ENCODE measurements at places on chromosomes 7 and 10.

- DNase-seq, result no peak
These were observed 55.5 kb upstream of the SYPL1 start for GRCh38 chr7:106167439-106168136.

GRCh38 chr7:25615593-25615992 is 387.3 kb upstream of the NPVF start:
- no peak for DNase-seq

- DNase-seq, result no peak
These were observed 99.3 kb upstream of the DDC start for GRCh38 chr7:50664461-50664922.

DNA sequence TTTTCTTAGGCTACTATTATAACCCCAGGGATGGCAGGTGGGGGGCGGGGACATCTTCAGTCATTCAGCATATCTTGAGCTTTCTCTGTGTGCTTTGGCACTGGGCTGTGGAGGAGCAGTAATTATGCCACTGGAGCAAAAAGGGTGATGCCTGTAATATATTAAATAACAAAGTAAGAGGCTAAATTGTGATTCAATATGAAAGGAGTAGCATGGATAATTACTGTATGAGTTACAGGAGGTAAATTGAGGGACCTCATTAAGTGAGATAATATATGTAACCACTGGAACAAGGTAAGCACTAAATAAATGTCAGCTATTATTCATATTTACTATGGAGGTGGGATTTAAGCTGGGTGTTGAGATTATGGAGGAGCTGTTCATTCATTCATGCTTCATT is 3.3 kb upstream of the STN1 start:
- DNase-seq, result no peak

DNA sequence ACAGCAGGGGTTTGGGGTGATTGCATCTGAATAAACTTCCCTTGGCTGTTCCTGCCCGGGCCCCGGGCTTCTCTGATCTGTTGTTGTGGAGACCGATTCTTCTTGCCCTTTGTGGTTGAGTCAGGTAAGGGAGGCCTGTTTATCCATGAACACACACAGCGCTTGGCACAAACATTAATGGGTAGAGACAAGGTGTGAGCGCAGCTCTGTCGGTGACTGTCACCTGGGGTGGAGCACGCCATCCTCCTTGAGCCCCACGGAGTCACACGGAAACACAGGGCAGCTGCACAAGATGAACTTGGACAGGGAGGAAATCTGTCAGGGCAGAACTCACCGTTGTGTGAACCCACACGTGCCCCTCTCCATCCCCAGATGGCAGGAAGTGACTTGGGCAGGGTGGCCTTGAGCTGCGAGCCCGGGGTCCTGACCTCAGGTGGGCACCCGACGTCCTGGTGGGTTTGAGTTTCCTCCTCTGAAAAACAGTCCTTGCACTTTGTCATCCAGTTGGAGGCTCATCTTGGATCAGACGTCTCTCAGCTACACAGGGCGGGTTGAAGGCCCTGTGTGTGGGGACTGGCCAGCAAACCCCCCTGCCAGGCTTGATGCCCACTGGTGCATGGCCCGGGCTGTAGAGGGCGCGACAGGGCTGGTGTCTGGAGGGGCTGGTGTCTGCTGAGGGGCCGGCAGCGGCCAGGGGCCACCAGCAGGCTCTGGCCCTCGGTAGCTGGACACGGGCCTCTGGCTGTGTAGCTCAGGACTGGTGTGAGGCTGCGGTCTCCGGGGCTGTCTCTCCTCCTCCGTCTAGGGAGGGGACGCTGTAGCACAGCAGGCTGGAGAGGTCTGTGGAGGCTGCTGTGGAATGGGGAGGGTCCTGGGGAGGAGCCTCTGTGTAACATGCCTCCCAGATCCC is 24.2 kb upstream of the SHH start:
- no peak for DNase-seq

GRCh38 chr10:132482090-132482800 is 55.3 kb upstream of the INPP5A start:
- no peak for DNase-seq

GRCh38 chr7:69411018-69411417 is 187.3 kb upstream of the AUTS2 start:
- DNase-seq, result no peak

GRCh38 chr7:157077021-157077420 is 61.7 kb upstream of the UBE3C start:
- DNase-seq, result no peak

GRCh38 chr10:132065491-132066105 is at the start of gene JAKMIP3:
Gene JAKMIP3, plus strand, starts transcription at chr10:132065946. Its CDS starts 38,863 bp downstream, at chr10:132104809.
- no peak for DNase-seq

DNA sequence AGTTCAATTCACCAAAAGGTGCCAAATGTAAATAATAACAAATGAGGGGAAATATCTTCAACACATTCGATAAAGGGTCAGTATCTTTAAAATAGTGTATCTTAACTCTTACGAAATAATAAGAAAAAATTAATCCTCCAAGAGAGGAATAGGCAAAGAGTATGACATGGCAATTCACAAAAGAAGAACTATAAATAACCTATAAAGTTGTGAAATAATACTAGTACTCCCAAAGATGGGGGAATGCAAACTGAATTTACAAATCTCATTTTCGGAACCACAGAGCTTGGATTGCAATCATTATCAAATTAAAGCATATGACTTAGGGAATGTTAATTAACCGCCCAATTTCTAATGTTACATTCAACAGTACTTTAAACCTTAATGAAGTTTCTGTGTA is 78.2 kb upstream of the TARP start:
- no peak for DNase-seq

DNA sequence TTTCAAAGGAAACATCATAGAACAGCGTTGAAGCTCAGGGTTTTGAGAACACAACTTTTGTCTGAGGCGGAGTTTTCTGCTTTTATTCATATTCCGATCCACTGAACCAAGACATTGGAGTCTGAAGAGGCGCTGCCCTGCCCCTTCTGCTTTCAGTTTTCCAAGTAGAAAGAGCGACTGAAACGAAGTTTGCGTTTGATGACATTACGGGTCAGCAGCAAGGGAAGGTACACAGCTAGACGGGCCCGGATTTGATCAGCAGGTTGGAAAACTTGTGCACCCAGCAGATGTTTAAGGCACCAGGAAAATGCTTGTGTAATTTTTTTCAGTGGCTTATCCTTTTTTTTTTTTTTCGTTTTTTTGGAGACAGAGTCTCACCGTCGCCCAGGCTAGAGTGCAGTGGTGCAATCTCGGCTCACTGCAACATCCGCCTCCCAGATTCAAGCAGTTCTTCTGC is 720 bp downstream of the SUN1 start:
- DNase-seq, result no peak

GRCh38 chr10:21315645-21316220 is 209.7 kb downstream of the SKIDA1 start:
- DNase-seq, result no peak

Data from caudate nucleus (tissue), 63 donors.